LHCN-M2 (cell line): ENCODE measurements at places on chromosomes 12 and 14.
A peak's percentile ranks its signal among the peaks of the same experiment; 100 is the strongest.

GRCh38 chr12:47413806-47414205 is 292.0 kb downstream of the RPAP3 start:
- no peak for DNase-seq

GRCh38 chr14:84483072-84483420 is 1046.9 kb upstream of the FLRT2 start:
- DNase-seq: no peak

- DNase-seq: peak; percentile 21
Observed at GRCh38 chr14:60645126-60645741, 4.0 kb downstream of the SIX1 start.

DNA sequence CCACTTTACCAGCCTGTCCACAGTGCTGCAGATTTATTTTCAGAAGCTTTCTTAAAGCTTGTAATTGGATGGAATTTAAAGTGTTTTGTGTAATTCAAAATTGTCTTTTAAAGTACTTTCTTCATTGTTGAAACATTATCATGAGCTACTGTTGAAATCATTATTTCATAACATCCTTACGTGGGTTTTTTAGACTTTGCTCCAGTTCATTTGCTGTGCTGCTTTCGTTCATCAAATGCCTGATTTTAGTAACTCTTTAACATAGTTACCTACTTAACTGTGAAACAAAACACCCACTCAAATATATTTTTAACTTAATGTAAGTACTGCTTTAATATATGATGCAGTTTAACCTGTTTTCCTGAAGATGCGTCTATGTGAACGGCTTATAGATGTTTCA is 47.5 kb downstream of the PIWIL1 start:
- no peak for DNase-seq

DNA sequence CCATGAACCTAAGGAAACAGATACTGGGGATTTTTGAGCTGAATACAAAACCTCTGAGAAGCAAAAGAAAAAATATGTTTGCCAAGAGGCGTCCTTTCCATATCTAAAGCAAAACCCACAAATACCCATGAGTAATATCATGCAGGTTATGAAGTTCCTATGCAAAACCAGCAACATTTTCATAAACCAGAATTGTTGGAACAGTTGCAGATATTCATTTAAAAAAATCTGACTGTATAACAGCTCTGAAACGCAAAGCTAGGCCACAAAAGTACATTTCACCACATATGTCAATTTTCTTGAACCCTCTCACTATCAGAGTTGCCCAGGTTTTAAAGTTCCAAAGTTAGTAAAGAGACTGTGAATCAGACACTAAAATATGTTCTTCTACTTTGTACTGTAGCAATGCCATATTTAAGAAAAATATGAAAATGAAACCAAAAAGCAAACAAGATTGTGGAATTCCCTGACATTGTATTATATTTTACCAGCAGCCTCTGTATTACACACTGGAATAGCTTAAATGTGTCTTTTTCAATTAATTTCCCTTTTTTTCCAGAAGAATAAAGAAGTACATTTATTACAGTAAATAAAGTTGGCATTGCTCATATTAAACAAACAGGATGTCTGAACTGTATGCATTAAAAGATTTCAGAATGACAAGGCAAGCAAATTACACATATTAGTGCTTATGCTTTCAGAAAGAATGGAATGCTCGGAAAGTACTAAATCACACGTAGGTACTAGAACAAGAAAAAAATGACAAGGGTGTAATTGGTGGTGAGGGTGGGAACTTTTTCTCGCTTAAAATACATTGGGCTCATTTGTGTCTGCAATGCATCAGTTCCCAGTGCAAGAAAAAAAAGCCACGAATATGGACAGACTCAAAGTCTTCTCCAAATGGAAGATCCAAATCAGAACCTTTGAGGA is 33.6 kb upstream of the HIF1A start:
- DNase-seq: peak; percentile 80

GRCh38 chr14:47826809-47827208 is 151.4 kb upstream of the MDGA2 start:
- DNase-seq: no peak

DNA sequence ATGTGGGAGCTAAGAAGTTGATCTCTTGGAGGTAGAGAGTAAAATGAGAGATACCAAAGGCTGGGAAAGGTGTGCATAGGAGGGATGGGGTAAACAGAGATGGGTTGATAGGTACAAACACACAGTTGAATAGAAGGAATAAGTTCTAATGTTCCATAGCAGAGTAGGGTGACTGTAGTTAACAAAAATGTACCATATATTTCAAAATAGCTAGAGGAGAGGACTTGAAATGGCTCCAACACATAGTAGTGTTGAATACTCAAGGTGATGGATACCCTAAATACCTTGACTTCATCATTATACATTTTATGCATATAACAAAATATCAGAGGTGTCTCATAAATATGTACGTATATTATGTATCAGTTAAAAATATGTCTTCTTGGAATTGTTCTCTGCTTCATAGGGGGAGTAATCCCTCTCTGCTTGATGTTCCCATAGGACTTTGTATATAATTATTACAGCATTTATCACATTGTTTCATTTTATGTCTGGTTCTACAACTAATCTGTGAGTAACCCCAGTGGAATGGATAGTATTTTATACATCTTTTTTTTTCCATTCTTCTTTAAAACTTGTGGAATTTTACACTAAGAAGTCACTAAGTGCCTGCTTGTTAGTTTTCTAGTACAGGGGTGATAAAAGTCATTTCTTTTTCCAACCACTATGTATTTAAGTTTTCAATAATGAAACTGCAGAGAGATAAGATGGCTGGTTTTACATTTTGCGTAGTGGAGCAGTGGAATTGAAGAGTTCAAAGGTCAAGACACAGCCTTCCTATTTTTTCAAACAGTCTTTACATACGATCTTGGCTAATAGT is 1940.0 kb upstream of the SEL1L start:
- no peak for DNase-seq

DNA sequence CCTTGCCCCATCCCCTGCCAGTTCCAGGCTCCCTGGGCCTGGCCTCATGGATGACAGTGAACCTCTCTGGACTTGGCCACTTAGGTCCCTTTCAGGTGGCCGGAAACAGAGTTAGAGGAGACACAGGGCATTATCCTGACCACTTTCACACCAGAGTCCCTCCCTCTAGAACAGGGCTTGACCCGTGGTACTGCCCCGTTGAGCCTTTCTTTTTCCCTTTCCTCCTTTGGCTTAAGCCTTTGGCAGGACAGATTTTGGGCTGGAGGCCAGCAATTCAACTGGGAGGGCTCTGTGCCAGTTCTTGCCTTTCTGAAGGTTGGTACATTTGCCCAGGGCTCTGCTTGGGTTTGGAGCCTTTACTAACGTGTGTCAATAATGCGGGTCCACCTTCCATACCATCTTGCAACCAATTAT is 22.8 kb downstream of the TPCN1 start:
- peak; percentile 69 for DNase-seq

DNA sequence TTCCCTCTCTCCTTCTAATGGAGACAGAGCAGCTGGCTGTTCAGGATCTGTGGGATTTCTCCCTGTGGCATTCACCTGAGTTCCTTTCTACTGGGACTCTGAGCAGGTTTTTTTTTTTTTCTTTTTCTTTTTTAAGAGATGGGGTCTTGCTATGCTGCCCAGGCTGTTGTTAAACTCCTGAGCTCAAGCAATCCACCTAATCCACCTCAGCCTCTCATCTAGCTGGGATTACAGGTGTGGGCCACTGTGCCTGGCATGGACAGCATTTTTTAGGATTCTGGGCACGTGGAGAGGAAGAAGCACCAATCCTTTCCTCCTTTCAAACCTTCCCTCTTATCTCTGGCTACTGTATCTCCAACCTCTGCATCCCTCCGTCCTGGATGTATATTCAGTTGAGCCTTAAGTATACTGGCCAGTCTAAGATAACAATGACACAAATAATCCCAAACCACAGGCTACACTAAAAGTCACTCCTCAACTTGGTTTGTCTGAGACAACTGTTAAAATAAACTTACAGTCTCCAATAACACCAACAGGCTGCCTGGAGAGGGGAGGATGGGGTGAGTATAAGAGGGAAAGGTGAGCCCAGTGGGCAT is 16.4 kb upstream of the CELA1 start:
- peak; percentile 36 for DNase-seq
